ENCODE measurements at places on chromosomes 1 and 21.

- DNase-seq = no peak
Measured at GRCh38 chr1:228923973-228924686, 188.9 kb downstream of the RHOU start.

DNA sequence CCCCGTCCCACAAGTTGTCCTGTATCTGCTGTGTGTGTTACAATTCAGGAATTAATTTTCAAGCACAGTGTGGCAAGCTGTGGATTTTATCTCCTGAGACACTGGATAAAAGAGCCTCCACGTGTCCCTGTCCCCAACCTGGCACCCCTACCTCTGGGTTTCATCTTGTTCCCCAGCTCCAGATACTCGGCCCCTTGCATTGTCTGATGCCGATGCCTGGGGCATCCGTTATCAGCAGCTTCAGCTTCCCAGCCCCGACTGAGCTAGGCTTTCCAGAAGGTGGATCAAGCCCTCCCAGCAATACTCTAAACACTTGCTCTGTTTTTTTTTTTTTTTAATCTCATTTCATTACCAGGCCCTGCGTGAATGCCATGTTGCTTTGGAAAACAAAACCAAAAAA, 159.4 kb downstream of the PLXNA2 start:
- DNase-seq = no peak

- no peak for DNase-seq
Measured at GRCh38 chr21:36698981-36699545, at the start of gene SIM2. Gene SIM2 (plus strand): TSS chr21:36699115. CDS start chr21:36699747, 632 bp downstream.

GRCh38 chr1:223765036-223765718, 52.8 kb downstream of the CAPN2 start:
- DNase-seq = no peak

- peak; percentile 48 for DNase-seq
Measured at GRCh38 chr1:43530483-43531106, at the start of gene PTPRF. Gene PTPRF (plus strand): TSS chr1:43530883. CDS start chr1:43545076, 14,193 bp downstream.

Data from stimulated activated CD8-positive, alpha-beta memory T cell treated with anti-CD3 and anti-CD28 coated beads, Interleukin-4, amount 100 ng/mL, for 48 hours (primary cell).